Vagina (tissue), 2 donors: ENCODE measurements at places on chromosomes 6 and 20. TPM values are rescaled to one million over a fixed set of nuclear protein-coding genes. Genes with fewer than 3 reads are reported as not detected.
A peak's percentile ranks its signal among the peaks of the same experiment; 100 is the strongest.

LGSN gene
- not detected for total RNA-seq

PABPC1L gene
- total RNA-seq: 19.6 TPM

GRCh38 chr6:33028220-33028849 lies 18.9 kb upstream of the HLA-DOA start:
- H3K36me3 ChIP-seq: no peaks in the 10 kb centered on the region
- no peak overlapping the region for H3K4me3 ChIP-seq
- no peaks in the 10 kb centered on the region for H3K27me3 ChIP-seq
- peak overlapping the region; percentile 50 for H3K27ac ChIP-seq

DNA sequence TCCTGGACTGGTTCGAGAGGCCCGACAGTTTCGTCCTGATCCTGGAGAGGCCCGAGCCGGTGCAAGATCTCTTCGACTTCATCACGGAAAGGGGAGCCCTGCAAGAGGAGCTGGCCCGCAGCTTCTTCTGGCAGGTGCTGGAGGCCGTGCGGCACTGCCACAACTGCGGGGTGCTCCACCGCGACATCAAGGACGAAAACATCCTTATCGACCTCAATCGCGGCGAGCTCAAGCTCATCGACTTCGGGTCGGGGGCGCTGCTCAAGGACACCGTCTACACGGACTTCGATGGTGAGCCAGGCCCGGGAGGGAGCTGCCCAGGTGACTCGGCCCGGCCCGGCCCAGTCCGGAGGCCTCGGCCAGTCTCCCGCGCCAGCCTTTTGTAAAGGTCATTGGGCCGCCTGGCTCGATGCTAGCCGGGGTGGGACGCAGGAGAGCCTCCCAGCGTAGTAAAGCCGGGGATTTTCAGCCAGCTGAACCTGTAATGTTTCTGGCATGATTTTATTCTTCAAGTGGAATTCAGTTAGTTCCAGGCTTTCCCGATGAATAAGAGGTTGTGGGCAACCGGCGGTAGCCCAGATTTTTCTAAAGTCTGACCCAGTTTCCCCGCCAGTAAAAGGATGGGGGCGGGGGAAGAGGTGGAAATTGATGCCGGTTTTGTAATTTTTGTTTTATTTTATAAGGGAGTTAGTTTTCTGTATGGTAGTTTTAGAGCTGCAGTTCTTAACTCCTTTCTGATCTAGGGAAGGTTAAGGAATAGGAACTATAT lies 1.4 kb downstream of the PIM1 start:
- H3K36me3 ChIP-seq: no peaks in the 10 kb centered on the region
- H3K27me3 ChIP-seq: no peaks in the 10 kb centered on the region
- peak overlapping the region; percentile 97 for H3K27ac ChIP-seq
- peaks cover 29% of the 10 kb centered on the region for H3K4me1 ChIP-seq
